ENCODE measurements at places on chromosomes 1 and 21. TPM values are rescaled to one million over a fixed set of nuclear protein-coding genes. Genes with fewer than 3 reads are reported as not detected.

DNA sequence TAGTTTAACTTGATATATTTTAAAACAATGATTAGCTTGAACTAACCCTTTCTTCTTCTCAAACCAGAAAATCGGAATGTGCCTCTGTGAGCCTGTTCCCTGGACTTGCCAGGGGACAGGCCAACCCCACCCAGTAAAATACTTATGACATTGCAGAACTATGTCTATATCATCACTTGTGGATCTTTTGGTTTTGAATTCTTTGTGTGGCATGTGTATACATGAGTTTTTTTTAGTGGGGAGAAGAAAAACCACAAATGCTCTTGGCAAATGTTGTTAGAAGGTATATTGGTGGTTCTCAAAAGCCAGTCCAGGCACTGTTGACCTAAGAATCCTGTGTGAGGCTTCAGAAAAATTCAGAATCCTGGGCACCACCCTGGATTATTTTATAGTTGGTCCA is 347.4 kb downstream of the SIPA1L2 start:
- DNase-seq: no peak

Gene LMOD1
- polyA plus RNA-seq: 3.4 TPM

Gene TNNI3K
- polyA plus RNA-seq: 2.7 TPM

Gene PROK1
- polyA plus RNA-seq: 0.07 TPM

DNA sequence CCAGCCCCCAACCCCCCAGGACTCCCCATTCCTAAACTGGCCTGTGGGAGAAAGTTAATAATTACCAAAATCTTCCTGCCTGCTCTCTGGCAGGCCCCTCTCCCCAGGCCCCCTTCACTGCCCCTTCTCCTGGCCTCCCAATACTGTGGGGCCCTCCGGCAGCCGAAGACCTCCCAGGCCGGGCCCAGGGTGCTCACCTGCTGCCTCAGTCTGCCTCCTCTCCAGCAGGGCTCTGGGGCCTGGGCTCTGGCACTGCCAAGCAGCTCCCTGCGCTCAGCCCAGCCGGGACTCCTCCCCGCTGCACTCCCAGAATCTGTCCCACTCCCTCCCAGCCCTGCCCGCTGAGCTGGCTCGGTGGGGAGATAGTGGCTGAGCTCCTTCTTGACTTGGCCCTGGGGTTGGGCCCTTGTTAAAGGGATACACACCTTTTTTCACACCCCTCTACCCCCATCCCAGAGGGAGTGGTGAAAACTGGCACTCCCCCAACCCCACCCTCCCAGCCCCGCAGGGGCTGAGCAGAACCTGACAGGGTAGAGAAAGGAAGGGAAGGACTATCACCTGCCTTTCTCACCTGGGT is at the start of gene S100A16:
TSS of gene S100A16 (minus strand) at position 383 of the 577 bp plus-strand sequence. CDS start 4,986 bp downstream, outside the sequence.
- no peak for DNase-seq

GRCh38 chr21:34576041-34576511 is 38.8 kb downstream of the RCAN1 start:
- no peak for DNase-seq

DNA sequence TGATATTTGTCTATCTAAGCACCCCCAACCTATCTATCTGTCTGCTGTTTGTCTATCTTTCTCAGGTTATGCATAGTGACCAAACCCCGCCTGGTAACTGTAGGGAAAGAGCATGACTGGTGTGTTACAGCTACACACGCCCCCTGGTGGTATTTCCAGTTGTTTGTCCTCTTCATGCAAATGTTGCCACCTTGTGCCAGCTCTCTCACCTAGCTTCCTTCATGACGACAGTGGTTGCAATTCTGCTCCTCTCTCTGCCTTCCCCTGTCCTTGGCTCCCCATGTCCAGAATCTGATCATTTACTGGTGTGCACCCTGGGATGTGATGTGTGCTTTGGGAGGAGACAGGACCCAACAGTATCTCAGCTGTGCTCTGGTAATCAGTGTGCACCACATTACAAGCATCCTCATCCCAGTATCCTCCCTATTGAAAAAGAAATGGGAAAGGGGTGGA is 8.1 kb upstream of the INKA2 start:
- DNase-seq: no peak

GRCh38 chr21:45410151-45410864 is 5.3 kb downstream of the COL18A1 start:
- no peak for DNase-seq

DNA sequence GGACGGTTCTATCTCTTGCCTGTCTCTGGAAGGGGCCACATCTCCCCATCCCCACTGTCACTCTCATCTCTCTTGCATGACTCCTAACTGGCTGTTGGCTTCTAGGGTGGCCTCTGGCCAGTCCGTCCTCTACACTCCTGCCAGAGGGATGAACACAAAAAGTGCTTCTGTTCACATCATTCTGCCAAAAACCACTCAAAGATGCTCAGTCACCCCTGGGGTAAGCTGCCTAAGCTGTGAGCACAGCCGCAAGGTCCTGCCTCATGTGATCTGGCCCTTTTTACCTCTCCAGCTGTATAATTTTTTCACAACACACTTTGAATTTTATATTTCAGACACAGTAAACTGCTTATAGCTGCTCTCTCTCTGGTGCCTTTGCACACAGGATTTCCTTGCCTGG is 97.6 kb upstream of the CD34 start:
- DNase-seq: no peak

Measured in renal cortex interstitium (tissue), 15 donors.